ENCODE measurements at places on chromosomes 3 and 15.

GRCh38 chr3:142943870-142944269 is 19.6 kb downstream of the PAQR9 start:
- no peak for DNase-seq

DNA sequence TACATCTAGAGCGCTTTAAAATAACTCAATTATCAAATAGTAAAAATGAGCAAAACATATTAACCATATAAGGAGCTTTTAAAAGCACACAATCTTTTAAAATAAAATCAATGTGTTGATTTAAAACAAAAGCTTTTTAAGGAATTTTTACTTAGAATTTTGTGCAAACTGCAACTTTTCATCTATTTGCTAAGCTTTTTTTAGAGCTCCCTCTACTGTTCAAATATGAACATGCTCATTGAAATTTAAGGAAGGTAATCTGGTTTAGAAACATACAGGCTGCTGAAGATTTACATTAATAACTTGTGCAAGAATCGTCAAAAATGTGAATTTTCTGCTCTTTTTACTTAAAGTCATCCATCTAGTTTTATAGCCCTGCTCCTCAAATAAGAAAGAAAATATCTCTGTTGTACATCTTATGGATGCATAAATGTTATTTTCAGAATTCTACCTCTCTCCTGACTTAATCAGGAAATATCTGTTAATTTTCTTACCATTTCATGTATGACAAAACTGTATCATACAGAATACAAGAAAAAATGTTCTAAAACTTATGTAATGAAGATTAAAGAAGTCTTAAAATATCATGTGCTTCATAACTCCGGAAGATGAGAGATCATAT is 469.4 kb upstream of the ROBO2 start:
- DNase-seq: no peak

- no peak for DNase-seq
These were observed at the start of gene WDR49 for GRCh38 chr3:167653760-167654159. TSS of gene WDR49 (minus strand) at chr3:167653942. CDS start at chr3:167653425, 517 bp downstream.

- DNase-seq: no peak
These were observed 226.5 kb downstream of the NLGN1 start for GRCh38 chr3:173624086-173624485.

- no peak for DNase-seq
These were observed 109.6 kb downstream of the OXSM start for GRCh38 chr3:25899352-25900101.

DNA sequence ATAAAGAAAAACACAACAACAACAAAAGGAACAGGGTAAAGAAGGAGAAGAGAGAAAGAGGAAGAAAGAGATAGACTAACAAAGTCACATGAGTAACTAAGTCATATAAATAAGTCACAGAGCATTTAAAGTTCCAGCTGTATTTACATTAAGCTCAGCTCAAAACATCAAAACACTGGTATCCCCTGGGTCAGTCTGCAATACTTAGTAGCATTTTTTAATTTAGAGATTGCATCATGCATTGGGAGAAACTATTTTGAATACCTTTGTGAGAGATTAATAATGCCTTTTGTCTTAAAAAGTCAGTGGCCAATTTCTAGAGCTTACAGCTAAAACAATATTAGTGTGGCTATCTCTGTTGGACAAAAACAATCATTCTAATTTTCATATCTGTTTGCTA is 78.4 kb downstream of the NEK10 start:
- no peak for DNase-seq

DNA sequence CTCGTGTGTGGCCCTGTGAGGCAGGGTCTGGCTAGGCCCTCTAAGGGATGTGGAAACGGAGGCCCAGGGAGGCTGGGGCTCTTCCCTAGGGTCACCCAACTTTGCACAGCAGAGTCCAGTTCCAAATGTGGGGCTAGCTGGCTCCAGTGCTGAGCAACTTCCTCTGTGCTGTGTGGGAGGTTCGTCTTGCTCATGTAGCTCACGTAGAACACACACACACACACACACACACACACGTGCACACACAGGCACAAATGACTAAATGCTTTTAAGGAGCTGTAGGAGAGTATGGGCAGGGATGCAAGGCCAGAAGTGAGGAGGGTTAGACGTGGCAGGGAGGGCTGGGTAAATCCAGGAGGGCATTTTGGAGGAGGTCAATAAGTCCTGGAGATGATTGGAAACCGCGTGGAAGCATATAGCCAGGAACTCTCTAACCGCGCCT is 213.8 kb downstream of the RPLP1 start:
- DNase-seq: no peak

DNA sequence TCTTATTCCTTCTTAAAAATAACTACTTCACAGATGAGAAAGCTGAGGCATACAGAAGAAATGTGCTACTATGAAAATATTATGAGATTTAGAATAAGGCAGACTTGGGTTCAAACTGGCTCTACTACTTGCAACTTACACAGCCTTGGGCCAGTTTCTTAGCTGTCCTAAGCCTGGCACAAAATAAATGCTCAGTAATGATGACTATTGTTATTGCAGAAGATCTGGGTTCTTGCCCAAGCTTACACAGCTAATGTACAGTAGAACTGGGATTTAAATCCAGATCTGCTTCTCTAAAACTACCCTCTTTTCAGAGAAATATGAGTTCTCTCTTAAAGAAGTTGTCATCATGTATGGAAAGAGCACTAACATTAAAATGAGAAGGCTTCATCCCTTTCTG is 228.2 kb upstream of the TPRG1 start:
- no peak for DNase-seq

DNA sequence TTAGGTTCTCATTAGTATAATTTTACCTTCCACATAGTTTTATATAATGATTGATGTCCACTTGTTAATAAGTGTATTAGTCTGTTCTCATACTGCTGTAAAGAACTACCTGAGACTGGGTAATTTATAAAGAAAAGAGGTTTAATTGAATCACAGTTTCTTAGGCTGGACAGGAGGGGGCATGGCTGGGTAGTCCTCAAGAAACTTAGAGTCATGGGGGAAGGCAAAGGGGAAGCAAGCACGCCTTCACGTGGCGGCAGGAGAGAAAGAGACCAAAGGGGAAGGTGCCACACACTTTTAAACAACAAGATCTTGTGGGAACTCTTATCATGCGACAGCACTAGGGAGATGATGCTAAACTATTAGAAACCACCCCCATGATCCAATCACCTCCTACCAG is 19.2 kb downstream of the DZIP3 start:
- peak; percentile 50 for DNase-seq

DNA sequence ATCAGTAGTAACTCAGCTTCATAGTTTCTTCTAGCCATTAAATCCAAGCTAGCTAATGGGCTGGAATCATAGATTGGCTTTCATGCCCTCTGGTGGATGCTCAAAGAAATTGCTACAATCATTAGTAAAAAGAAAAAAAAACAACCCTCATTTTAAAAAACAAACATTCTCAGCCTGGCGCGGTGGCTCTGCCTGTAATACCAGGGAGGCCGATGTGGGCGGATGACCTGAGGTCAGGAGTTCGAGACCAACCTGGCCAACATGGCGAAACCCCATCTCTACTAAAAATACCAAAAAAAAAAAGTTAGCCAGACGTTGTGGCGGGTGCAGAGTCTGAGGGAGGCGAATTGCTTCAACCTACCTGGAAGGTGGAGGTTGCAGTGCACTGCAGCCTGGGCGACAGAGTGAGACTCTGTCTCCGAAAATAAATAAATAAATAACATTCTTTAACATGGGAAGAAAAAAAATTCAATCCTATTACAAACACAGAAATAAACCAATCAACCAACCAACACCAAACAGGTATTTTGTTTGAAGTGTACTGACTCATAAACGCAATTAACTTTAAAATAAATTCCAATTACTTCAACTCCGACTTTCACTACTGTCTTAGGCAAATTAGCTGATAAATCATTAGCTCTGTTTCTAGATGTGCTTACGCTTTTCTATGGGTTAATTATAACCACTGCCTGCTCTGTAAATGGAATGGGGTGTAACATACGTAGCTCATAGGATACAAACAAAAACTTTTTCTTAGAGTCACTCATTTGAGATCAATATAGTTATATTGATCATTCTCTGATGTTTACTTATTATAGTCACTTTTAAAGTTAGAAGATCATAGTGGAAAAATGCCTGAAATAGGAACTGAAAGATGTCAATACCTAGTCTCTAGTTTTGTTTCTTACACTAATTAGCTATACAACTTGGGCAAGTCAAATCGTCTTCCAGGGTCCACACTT is 24.9 kb downstream of the TMEM207 start:
- peak; percentile 74 for DNase-seq
